ENCODE measurements at places on chromosomes 4 and X.
A peak's percentile ranks its signal among the peaks of the same experiment; 100 is the strongest.

GRCh38 chrX:21745756-21746155 is 12.2 kb downstream of the SMPX start:
- DNase-seq: peak; percentile 1

DNA sequence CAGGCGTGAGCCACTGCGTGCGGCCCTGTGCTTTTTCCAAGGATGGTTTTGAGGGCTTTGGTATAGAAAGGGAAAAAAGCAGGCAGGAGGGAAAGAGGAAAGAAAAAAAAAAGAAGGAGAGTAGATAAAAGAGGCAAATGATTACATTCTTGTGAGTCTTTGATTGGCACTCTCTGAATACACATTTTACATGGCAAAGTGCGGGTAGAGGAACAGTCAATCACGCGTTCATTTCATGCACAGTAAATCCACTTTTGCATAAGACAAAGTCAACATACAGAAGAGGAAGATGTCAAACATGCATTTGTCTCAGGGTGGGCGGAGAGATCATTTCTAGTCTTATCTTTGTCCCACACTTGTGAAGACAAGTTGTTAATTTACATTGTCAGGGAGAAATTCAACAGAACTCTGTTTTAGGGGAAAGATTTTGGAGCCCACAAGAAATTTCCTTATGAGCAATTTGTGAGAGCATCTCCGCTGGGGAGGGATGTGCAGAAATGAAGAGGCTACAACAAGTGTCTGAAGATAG is 183.2 kb downstream of the DHRSX start:
- DNase-seq: no peak

DNA sequence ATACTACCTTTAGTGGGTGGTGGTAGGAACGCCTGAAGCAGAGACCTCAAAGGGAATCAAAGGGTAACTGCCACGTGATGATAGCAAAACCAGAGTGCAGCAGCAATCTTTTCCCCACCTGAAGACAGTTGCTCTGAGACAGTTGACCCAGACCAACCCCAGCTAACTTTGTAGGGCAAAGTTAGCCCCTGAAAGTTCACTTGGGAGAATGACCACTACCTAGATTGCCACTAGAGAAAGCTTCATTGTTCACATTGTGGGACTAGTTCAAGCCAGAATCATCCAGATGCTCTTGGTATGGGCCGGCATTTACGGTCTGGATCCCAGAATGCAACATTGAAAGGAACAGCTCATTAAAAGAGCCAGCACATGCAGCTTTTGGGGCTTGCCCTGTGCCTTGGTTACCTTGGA is 4.1 kb downstream of the SEPTIN6 start:
- no peak for DNase-seq

GRCh38 chr4:153593161-153593560 is 90.9 kb upstream of the TLR2 start:
- no peak for DNase-seq

GRCh38 chr4:82261084-82261483 is 112.7 kb downstream of the HNRNPD start:
- DNase-seq: no peak

- peak; percentile 54 for DNase-seq
Observed at GRCh38 chrX:130975947-130976346, 72.9 kb upstream of the ENOX2 start.

GRCh38 chrX:44017676-44018075 is 44.5 kb upstream of the NDP start:
- DNase-seq: no peak

DNA sequence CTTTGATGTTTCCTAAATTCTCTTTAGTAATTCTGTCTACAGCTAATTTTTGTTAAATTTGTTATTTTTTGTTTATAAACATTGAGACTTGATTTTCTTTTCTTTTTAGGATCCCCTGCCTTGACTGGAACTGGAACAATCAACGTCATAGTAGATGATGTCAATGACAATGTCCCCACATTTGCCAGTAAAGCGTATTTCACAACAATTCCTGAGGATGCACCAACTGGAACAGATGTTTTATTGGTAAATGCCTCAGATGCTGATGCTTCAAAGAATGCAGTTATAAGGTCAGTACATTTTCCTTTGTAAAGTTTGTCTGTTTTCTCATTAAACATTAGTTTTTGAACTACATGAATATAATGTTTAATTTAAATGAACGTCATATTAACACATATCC is 119.4 kb downstream of the FAT4 start:
- no peak for DNase-seq

DNA sequence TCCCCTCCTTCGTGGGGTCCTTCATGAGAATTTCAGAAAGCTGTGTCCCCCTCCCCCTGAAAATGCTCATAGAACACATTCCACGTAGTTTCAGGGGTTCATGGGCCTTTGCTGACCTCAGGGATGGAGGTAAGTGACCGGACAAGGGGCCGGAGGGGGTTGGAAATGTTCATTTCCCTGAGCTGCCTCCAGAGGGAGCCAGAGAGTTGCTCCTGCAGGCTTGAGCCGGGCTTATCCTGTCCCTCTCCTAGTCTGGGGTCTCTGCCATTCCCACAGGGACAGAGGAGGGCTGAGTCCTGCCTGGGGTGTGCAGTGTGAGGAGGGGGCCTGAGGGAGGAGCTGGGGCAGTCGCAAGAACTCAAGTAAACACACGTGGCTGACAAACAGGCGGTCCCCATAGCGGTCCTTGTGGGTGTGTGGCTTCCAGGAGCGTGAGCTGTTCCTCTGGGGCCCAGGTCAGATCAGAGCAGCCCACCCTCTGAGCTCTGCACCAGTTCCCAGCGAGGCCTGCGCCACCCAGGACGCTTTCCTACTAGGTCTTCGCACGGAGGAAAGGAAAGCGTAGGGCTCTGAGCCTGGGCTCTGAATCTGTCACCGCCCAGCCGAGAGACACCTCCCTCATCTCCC is 62.5 kb downstream of the WFS1 start:
- DNase-seq: peak; percentile 33

DNA sequence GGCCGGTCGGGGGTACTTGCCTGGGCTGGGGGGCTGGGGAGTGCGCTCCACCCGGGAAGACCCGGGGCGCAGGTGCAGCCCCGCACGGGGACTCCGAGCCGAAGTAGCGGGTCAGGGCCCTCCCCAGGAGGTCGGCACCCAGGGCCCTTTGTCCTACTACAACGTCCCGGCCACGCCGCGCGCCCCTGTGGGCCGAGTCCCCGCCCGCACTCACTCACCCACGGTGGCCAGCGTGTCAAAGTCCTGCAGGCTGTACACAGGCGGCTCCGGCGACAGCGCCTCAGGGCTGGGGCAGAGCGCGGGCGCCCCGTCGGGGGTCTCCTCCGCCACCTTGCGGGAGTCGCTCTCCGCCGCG is 602 bp downstream of the PRKX start:
- DNase-seq: no peak

- DNase-seq: no peak
Observed at GRCh38 chrX:19097553-19098283, 24.6 kb downstream of the ADGRG2 start.

DNA sequence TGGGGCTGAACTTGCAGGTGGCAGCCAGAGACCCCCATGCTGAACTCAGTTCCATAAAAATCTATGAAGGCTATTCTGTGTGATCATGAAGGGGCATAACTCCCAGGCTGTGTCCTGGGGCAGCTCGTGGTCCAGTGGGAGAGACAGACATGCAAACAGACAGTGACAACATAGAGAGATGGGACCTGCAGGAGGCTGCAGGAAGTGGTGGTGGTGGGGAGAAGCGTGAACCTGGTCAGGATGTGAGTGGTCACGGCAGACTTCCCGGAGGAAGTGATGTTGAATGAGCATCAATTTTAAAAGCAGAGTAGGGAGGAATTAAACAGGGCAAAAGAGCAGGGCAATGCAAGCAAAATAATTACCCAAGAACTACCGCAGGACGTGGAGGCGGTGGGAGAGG is 23.2 kb upstream of the SORCS2 start:
- DNase-seq: no peak

DNA sequence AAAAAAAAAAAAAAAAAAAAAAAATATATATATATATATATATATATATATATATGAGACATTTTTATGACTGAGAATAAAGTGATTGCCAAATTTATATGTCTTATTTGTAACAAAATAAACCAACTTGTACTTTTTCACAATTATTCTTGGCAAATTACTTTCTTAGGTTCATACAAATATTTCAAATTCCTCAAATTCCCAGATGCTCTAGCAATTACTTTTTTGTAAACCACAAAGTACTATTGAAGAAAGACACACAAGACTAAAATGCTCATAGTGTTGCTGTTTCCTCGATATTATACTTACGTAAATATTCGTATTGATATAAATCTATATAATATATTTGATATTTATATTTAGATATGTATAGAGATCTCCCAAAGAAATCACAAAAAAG is 390.0 kb downstream of the FAT4 start:
- peak; percentile 28 for DNase-seq

DNA sequence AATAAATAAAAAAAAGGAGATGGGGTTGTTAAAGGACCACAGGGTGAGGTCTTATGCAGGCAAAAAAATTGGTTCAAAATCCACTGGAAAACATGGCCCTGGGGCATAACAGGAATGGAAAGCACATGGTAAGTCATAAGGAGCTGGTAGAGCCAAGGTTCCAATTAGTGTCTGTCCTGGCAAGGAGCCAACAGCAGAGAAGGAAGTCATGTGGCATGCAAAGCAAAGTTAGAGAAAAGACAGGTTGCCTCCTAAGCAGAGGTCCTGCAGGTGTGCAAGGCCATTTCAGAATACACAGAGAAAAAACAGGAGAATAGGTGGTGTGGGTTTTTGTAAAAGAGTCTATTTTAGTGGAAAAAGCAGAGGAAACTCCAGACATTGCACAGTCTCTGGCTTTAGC is 1881.7 kb downstream of the ARAP2 start:
- DNase-seq: no peak

- DNase-seq: no peak
Observed at GRCh38 chr4:104206784-104207183, 287.9 kb downstream of the CXXC4 start.

- no peak for DNase-seq
Observed at GRCh38 chr4:3708611-3709010, 57.6 kb upstream of the ADRA2C start.

DNA sequence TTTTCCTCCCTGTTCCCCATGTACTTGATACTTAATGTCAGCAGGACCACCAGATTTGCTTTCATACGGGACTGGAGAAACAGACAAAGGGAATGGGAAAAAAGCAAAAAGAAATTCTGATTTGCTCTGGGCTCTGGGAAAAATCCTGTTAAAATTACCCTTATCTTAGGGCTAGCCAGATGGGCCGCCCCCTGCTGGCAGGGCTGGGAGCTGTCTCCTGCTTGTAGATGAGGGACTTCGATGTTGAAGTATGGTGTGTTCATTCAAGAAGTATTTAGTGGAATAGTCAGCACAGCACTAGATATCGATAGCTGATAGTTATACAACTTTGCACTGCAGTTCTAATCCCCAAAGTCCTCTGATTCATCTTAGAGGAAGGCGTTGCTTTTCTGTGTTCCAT is 45.8 kb downstream of the BCORL1 start:
- DNase-seq: peak; percentile 12

- DNase-seq: no peak
Observed at GRCh38 chr4:69360271-69360670, 80.0 kb downstream of the UGT2B28 start.

DNA sequence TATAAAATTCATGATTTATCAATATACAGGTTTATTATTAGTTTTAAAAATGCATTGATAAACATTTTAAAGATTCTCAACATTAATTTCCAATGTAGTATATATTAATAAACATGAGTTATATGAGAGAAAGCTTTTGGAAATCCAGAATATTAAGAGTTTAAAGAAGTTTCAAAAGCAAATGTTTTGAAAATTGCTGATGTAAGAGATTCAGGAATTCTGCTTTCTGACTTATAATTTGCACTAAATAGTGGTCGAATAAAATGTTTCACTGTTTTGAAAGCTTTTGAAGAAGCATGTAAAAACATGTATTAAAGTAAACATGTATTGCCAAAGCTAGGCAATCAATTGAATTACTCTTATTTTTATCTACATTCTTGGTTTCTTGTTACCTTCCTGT is 151.2 kb upstream of the CXorf51B start:
- no peak for DNase-seq

DNA sequence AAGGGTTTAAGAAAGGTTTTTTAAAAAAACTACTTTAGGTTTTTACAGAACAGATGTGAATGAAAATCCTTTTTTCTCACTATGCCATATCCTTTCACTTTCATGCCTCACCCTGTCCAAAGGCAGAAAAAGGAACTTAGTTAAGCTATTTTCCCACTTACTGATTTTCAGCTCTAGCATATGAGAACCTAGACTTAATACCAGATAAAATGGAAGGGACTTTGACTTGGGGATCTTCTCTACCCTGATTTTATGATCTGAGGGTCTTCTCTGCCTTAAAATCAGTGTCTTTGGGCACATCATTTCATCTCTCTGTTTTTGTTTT is 42.4 kb downstream of the FNIP2 start:
- no peak for DNase-seq

GRCh38 chr4:39044956-39045826 is 13.0 kb upstream of the TMEM156 start:
- peak; percentile 46 for DNase-seq

GRCh38 chrX:112247714-112248113 is 165.1 kb upstream of the TRPC5 start:
- no peak for DNase-seq

- no peak for DNase-seq
Observed at GRCh38 chrX:68579810-68580209, 67.7 kb upstream of the STARD8 start.

DNA sequence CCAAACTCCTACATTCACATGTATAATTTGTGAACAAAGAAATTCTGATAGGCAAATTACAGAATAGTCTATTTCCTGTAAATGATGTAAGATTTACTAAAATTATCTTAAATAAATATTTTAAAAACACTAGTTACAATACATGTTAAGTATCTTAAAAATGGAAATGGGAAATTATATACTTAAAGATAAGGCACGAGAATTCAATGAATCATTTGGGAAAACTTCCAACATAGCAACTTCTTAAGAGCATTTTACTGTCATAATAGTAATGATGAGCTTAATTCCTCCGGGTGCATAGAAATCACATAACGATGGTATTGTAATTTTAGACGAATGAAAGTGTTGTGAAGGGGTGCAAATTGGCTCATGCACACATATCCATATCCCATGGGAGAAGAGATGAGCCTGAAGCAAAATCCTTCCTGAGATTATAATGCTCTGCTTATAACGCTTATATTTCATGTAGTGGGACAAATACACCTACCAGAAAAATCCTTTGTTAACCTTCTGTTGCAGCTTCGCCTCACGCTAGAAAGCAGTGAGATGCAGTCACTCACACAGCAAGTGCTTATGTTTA is 873.5 kb downstream of the PDHA2 start:
- DNase-seq: no peak

- peak; percentile 77 for DNase-seq
Observed at GRCh38 chr4:172725581-172725980, 443.0 kb upstream of the GALNT7 start.

GRCh38 chrX:1140236-1140681 is 72.2 kb downstream of the CRLF2 start:
- DNase-seq: no peak

DNA sequence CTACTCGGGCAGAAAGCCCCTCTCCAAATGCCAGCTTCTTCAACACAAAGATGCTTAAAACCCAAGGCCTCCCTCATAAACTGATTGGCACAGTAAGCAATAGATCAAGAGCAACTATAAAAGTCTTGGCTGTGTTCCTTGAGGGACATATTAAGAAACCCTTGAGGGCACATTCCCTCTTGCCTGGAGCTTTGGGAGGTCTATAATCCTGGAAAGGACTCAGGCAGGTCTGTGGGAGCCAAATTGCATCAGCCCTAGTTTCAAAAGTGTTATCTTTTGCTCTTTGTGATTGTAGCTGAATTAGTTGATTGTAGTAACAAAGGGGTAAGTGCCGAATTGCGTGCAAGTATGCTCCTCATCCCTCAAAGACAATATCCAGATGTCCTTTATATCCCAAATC is 18.6 kb upstream of the SETD7 start:
- no peak for DNase-seq
